ENCODE measurements at places on chromosomes 2 and 18.

GRCh38 chr2:43519643-43520221, 76.1 kb downstream of the THADA start:
- no peak for DNase-seq

- DNase-seq: no peak
Measured at GRCh38 chr2:174086708-174087107, 121.5 kb upstream of the SP3 start.

DNA sequence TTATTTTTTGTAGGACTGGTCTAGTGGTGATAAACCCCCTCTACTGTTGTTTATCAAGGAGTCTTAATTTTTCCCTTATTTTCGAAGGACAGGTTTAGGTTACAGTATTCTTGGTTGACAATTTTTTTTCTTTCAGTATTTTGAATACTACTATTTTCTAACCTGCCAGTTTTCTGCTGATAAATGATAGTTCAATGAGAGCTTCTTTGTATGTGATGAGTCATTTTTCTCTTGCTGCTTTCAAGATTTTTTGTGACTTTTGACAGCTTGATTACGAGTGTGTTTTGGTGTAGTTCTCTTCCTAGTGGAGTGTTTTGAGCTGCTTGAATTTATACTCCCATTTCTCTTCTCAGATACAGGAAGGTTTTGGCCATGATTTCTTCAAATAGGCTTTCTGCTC, 77.5 kb downstream of the ACSL3 start:
- DNase-seq: no peak

DNA sequence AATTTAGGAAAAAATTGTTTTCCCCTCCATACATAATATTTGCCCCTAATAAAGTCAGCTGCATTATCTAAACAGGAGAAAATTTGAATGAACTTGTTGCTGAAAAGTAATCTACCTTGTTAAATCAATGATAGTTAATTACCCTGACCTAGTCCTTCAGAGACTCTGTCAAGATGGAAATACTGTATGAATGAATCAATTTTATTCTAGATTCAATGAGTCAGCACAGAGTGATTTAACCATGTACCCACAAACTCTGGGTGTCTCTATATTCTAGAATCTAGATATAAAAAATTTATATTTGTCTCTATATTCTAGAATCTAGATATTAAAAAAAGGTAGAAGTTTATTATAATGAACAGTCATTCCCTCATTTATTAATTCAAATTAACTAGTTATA, 36.2 kb downstream of the NDUFAF7 start:
- no peak for DNase-seq

GRCh38 chr2:226916669-226917068, 80.8 kb downstream of the RHBDD1 start:
- DNase-seq: no peak
